ENCODE measurements at places on chromosomes 7 and 10. TPM values are rescaled to one million over a fixed set of nuclear protein-coding genes. Genes with fewer than 3 reads are reported as not detected.
A peak's percentile ranks its signal among the peaks of the same experiment; 100 is the strongest.

- no peak for DNase-seq
These were observed 6.3 kb downstream of the TMEM60 start for GRCh38 chr7:77791956-77792355.

DNA sequence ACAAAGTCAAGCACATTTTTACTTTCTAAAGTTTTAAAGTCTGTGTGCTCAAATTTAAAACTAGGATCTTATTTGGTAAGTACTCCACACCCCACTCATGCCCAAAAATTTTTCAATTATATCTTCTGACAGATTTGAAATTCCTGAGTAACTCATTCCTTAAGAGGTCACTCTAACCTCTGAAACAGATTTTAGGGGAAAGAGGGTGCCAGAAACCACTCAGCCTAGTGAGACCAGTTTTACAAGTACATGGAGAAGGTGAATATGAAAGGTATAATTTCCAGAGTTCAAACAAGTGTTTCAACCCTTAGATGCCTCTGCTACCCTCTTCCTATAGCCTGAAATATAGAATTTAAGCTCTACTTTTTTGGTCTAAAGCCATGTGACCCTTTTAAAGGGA lies 79.2 kb downstream of the C7orf25 start:
- no peak for DNase-seq

GRCh38 chr7:105838627-105839231 lies 37.7 kb downstream of the ATXN7L1 start:
- no peak for DNase-seq

The MRLN gene
- not detected for polyA plus RNA-seq

DNA sequence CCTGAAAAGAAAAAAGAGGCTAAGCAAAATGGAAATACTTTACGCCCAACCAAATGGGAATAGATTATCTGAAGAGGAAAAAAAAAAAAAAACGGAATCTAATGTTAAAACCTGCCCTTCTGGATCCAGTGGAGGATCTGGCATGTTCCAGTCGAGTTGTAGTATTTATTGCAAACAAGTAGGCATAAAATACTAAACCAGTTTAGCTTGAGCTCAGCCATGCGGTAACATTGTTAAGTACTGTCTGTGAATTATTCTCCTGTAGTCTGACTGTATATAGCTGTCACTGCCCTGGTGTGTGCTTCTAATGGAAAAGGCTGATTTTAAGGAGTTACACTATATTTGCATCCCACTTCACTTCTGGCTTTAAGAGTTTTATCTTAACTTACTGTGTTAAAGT lies 40.3 kb downstream of the CELF2 start:
- DNase-seq: no peak

DNA sequence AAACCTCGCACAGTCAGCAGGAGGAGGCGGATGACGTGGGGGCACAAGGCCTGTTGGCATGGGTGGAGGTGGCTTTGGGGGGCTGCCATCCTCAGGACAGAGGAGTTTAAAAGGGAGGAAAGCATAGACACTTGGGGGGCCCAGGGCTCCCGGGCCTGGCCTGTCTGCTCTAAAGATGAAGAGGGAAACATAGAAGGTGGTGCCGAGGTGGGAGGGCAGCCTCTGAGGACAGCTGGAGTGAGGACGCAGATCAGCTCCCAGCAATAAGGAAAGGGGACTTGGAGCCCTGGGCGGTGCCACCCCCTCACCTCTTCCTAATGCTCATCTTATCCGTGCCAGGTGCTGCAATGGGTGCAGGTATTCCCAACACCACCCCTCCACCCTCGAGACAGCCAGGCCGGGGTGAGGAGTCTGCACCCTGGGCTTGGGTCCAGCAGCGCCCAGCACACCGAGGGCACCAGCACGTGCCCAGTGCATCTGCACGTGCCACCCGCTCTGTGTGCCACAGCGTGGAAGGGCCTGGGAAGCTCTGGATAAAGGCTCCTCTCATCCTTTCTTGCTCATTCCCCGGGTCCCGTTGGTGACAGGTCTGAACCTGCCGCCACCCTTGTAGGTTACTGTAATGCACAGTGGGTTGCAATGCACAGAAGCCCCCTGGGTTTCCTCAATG lies 566.0 kb upstream of the FOXK1 start:
- DNase-seq: no peak

The TLX1 gene
- not detected for polyA plus RNA-seq

GRCh38 chr10:5071411-5072198 lies 22.6 kb upstream of the AKR1C3 start:
- DNase-seq: no peak

GRCh38 chr7:131011976-131012375 lies 278.0 kb upstream of the KLF14 start:
- peak; percentile 23 for DNase-seq

All from immature natural killer cell (primary cell).